Endothelial cell of coronary artery (primary cell): ENCODE measurements at places on chromosomes 6 and 20. TPM values are rescaled to one million over a fixed set of nuclear protein-coding genes. Genes with fewer than 3 reads are reported as not detected.

Gene LY6G6D
- total RNA-seq: not detected in 2 replicates

Gene GPR63
- total RNA-seq: 0.09 and 0.19 TPM in 2 replicates

Gene OTOR
- total RNA-seq: not detected in 2 replicates

Gene GNRH2
- total RNA-seq: 0.18 TPM in 1 of 2 replicates, not detected in the other

Gene SLC17A3
- total RNA-seq: not detected in 2 replicates

Gene IL20RA
- not detected in 2 replicates for total RNA-seq

Gene SPDEF
- not detected in 2 replicates for total RNA-seq

Gene OGFR
- 33.5 and 42.6 TPM in 2 replicates for total RNA-seq

Gene RIMS1
- 0.09 and 14.0 TPM in 2 replicates for total RNA-seq

Gene USP49
- 1.7 and 2.8 TPM in 2 replicates for total RNA-seq

Gene BEND6
- 1.1 and 1.7 TPM in 2 replicates for total RNA-seq

Gene EIF6
- 154 and 213 TPM in 2 replicates for total RNA-seq

Gene DNMT3B
- 2.1 and 2.6 TPM in 2 replicates for total RNA-seq

Gene TOX2
- 2.4 and 2.8 TPM in 2 replicates for total RNA-seq

Gene SLC16A10
- not detected in 2 replicates for total RNA-seq

Gene COL9A1
- not detected in 2 replicates for total RNA-seq
